ENCODE measurements at places on chromosomes 2 and 18. TPM values are rescaled to one million over a fixed set of nuclear protein-coding genes. Genes with fewer than 3 reads are reported as not detected.

DNA sequence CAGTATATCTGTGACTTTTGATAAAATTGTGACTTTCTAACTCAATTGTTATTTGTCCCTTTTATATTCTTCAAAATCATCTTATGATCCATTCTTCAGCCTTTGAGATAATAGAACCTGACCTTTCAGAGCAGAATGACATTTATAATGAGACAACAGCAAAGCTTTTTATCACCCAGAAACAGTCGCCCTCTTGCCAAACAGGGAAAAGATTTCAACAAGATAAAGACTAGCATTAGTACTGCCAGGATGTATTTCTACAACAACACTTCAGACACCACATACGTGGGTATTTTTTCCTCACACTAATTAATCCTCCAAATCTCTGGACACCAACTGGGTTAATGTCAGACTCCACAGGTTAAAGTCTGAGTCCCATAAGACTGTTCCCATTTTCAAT lies 249.0 kb downstream of the ZNF804A start:
- no peak for DNase-seq

Gene DUSP19
- total RNA-seq, result 2.5 TPM

- no peak for DNase-seq
These were observed 226.4 kb upstream of the CXCR4 start for GRCh38 chr2:136344339-136344738.

GRCh38 chr2:186721956-186722355 lies 28.1 kb downstream of the FAM171B start:
- no peak for DNase-seq

- no peak for DNase-seq
These were observed 620.6 kb downstream of the IRS1 start for GRCh38 chr2:226179010-226179409.

DNA sequence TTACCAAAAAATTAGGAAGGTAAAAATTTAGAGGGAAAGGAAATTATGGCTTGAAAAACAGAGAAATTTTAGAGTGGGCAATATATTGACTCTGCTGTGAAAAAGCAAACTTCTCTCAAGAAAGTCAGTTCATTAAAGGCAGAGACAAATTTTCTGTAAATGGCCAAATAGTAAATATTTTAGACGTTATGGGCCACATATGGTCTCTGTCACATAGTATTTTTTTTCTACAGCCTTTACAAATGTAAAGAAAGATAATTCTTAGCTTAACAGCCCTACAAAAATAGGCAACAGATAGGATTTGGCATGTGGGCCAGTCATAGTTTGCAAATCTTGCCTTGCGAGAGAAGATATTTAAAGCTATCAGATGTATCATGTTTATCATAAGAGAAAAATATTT lies 1750.4 kb downstream of the SUCLG1 start:
- no peak for DNase-seq

DNA sequence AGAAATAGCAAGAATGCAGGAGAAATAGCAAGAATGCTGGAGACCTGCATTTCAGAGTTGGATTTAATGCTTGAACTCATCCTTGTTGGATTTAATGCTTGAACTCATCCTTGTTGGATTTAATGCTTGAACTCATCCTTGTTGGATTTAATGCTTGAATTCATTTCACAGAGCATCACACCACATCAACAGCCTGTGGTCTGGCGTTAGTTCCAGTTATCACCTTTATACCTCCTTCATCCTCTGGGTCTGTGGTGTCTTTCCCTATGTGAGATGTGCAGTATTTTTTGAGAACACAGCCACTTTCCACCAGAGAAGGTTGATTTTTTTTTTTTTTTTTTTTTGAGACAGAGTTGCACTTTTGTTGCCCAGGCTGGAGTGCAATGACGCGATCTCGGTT lies 546.4 kb upstream of the SOX11 start:
- DNase-seq, result no peak

Gene NTSR2
- not detected for total RNA-seq

Gene UPP2
- not detected for total RNA-seq

DNA sequence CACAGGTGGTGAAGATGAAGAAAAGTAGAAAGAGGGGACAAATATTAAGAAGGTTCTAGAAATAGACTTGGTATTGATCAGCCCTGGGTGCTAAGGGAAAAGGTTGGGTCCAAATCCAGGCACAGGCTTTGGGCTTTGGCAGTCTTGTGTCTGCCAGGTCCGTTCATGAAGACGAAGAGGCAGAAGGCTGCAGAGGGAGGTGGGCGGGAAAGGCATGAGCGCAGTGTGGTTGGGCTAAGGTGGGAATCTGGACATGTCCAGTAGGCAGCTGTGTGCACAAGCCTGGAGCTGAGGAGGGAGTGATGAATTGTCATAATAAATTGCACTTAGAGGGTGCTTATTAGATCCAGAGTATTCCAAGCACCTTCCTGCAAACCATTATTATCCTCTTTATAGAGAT lies 105.7 kb upstream of the TEX51 start:
- DNase-seq, result no peak

Gene XIRP2
- total RNA-seq, result not detected

DNA sequence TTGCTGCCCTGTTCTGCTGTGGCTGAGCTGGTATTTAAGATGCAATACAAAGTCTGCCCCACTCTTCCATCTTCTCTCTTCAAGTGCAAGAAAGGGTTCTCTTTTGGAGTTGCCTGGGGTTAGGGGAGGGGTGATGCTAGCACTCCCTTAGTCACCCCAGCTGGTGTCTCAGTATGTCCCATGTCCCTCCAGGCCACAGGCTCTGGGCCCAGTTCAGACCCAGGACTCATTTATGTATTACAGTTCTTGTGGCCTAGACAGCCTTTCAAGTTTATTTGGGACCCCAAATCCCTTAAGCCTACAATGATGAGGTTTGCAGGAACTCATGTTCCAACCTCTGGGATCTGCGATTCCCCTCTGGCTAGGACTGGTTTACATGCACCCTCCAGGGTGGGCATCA lies 47.2 kb upstream of the CCDC141 start:
- no peak for DNase-seq

Gene CFAP65
- total RNA-seq, result 0.11 TPM

DNA sequence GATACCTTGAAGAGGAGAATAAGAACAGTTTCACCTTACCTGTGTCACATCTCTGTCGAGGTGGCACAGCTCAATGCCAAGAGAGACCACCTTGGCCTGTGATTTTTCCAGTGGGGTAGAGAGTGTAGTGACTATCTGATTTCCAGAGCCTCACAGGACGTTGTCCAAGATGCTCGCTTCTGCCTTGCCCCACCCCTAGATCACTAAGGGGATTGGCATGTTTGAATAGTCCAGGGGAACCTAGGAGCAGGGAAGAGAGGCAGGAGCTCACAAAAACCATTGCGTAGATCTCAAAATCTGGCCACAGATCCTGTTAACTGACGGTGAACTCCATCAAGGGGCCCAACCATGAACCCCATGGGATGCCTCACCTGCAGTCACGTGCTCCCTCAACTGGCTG lies 24.2 kb downstream of the TMEM178A start:
- no peak for DNase-seq

- no peak for DNase-seq
These were observed 189.5 kb downstream of the DOK6 start for GRCh38 chr18:69590150-69590549.

DNA sequence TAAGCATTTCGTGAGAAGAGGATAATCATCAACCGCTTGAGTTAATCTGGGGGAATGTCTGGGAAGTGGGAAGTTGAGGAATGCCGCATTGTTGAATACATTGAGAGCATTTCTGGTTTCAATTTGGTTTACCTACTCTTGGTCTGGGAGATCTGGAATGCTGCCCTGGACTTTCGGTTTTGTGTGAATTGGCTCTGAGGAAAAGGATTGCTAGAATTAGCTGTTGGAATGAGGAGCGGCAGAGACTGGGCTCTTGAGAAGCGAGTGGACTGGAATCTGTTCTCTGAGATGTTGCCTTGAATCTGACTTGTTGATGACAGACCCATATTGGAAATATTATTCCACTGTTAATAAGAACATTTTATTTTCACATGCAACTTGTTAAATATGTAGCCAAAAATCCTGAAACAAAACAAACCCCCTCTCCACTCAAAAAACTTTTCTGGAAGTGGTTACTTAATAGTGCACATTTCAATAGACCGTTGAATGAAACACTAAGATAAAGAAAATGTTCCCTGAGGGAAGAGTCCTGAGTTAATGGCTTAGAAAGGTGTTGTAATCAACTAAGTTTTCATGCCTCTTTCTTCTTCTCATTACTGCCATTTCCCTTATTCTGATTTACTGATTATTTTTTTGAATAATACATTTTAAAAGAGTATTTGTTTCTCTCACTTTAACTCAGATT lies 50.8 kb downstream of the PTPRM start:
- peak; percentile 84 for DNase-seq

Gene DSG1
- total RNA-seq, result not detected

Gene SPATA3
- total RNA-seq, result not detected

- DNase-seq, result no peak
These were observed 105.8 kb upstream of the COL5A2 start for GRCh38 chr2:189285349-189285748.

DNA sequence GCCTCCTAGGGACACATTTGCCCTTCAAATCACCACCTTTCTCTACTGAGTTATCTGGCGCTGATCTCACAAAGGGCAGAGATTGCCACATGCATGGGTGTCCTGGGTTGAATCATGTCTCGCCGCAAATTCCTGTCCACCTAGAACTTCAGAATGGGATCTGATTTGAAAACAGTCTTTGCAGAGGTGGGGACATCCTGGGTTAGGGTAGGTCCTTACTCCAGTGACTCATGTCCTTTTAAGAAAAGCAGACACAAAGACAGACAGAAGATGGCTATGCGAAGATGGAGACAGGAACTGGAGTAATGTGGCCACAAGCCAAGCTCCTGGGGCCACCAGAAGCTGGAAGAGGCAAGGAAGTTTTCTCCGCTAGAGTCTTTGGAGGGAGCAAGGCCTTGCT lies 197.4 kb upstream of the SMIM21 start:
- DNase-seq, result peak; percentile 81

DNA sequence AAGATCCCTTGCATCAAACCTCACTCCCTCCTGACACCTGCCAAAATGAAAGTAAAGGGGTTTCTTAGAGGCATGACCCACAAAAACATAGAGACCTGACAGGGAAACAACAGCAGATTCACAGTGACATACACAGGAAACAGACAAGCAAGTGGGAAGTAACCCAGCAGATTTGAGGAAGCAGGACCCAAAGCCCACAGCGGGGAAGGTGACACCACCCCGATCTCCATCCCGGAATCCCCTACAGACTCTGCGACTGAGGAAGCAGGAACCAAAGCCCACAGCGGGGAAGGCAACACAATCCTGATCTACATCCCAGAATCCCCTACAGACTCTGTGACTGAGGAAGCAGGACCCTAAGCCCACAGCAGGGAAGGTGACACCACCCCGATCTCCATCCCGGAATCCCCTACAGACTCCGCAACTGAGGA lies 21.6 kb downstream of the CIB4 start:
- no peak for DNase-seq

Gene MRO
- total RNA-seq, result not detected
